ENCODE measurements at places on chromosomes 2 and 18. TPM values are rescaled to one million over a fixed set of nuclear protein-coding genes. Genes with fewer than 3 reads are reported as not detected.

Gene LOXHD1
- not detected for total RNA-seq

Gene SUPT7L
- 44.2 TPM for total RNA-seq

Gene GPBAR1
- total RNA-seq: 0.36 TPM

Gene EVX2
- under 0.01 TPM for total RNA-seq

Gene CELF4
- not detected for total RNA-seq

Gene SCN2A
- total RNA-seq: 5.0 TPM

Gene REEP1
- 0.36 TPM for total RNA-seq

Gene TXNDC2
- total RNA-seq: 0.36 TPM

Gene FAP
- 582 TPM for total RNA-seq

Gene KATNAL2
- total RNA-seq: 5.0 TPM

Gene GKN1
- total RNA-seq: 0.29 TPM

Gene MALT1
- total RNA-seq: 55.7 TPM

Gene CD207
- not detected for total RNA-seq

Gene CHRNG
- not detected for total RNA-seq

Gene SERPINB10
- total RNA-seq: 0.29 TPM

Gene LAMA1
- total RNA-seq: 8.3 TPM

Gene RTP5
- total RNA-seq: not detected

Gene TSPYL6
- total RNA-seq: not detected

Gene RAB27B
- total RNA-seq: 99.0 TPM

Gene ESCO1
- total RNA-seq: 19.9 TPM

Gene CRYBA2
- not detected for total RNA-seq

Gene CENPO
- 8.0 TPM for total RNA-seq

Gene CYTIP
- 1.4 TPM for total RNA-seq

Gene BOLL
- not detected for total RNA-seq

Gene AGXT
- total RNA-seq: not detected

Gene APOB
- under 0.01 TPM for total RNA-seq

Gene FIGN
- 2.5 TPM for total RNA-seq

Gene KCNG3
- not detected for total RNA-seq

Gene GAREM1
- 5.0 TPM for total RNA-seq

Gene ANKRD30BL
- total RNA-seq: 0.29 TPM

Gene UGT1A3
- not detected for total RNA-seq

Gene PLEKHB2
- 63.9 TPM for total RNA-seq

Gene IL36RN
- total RNA-seq: not detected

Gene CPO
- total RNA-seq: not detected

Gene ATL2
- total RNA-seq: 64.4 TPM

Gene POTEJ
- total RNA-seq: not detected

Gene AMER3
- total RNA-seq: not detected

Gene PROC
- total RNA-seq: 0.29 TPM

Gene DNAH7
- total RNA-seq: 2.9 TPM

Gene GALR1
- total RNA-seq: not detected

Gene SLC9A2
- under 0.01 TPM for total RNA-seq

Gene LRRC30
- total RNA-seq: not detected

Gene ASXL3
- total RNA-seq: not detected

Gene SATB2
- total RNA-seq: 54.5 TPM

Gene CCDC141
- not detected for total RNA-seq

Gene NR4A2
- total RNA-seq: 0.72 TPM

Gene SERPINB11
- total RNA-seq: not detected

Gene FZD7
- 64.8 TPM for total RNA-seq

Gene GREB1
- 1.1 TPM for total RNA-seq

Measured in osteoblast (primary cell).